ENCODE measurements at places on chromosomes 5 and 9.

GRCh38 chr5:75049456-75050351 is 2.7 kb downstream of the GCNT4 start:
- peak; percentile 76 for DNase-seq

DNA sequence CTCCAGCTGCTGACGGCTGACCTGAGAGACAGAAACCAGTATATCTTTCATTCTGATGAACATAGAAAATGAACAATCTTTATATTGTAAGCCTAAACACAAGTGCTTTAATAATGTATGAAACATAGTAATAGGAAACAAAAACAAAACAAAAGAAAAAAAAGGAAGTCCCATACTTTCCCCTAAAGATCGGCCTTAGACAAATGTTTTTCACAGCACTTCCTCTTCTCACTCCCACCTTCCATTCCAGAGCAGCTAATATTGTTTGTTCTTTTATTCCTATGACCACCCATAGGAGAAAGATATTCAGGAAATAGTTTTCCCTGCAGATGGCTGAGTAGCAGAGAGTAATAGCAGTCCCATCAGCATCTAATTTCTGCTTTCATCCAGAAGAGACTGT is 194.4 kb upstream of the SLC27A6 start:
- DNase-seq, result no peak

DNA sequence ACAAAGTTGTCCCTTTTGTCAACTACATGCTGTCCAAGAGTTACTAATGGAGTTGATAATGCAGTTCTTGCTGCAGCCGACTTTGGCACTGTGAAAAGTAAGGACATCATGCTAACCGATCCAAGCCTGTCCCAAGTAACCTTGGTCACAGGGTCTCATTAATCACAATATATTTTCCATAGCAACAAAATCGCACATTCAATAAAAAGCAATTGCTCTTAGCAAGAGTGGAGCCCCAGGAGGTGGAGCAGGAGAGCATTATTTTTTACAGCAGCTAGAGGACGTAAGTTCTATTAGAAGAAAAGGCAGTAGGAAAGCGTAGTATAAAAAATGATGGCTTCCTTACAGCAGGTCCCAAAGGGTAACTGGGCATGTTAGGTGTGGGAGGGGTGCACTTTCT is 570.3 kb downstream of the EBF1 start:
- DNase-seq, result no peak

GRCh38 chr9:116447934-116448333 is 239.2 kb upstream of the TRIM32 start:
- DNase-seq, result no peak

GRCh38 chr5:149581931-149582768 is 852 bp downstream of the ARHGEF37 start:
- DNase-seq, result no peak

DNA sequence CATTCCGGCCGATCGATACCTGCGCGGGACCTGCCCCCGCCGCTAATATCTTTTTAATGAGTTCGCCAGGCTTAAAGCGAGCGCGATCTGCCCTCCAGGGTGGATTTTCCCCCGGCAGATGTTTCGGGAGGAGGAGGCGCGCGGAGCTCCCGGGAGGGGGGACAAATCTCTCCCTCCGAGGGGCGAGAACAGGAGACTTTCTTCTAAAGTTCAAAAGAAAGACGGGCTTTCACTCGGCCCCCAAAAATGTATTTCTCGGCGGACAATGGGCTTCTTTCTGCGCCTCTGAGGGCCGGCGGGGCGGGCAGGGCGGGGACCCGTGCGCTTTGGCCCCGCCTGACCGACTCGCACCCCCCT is 4.1 kb upstream of the PRDM12 start:
- no peak for DNase-seq

GRCh38 chr5:181121675-181122561 is 9.1 kb downstream of the OR2V1 start:
- DNase-seq, result no peak

- DNase-seq, result no peak
Observed at GRCh38 chr5:123178683-123179082, 89.6 kb downstream of the PRDM6 start.

- no peak for DNase-seq
Observed at GRCh38 chr9:19239955-19240354, 9.5 kb downstream of the DENND4C start.

DNA sequence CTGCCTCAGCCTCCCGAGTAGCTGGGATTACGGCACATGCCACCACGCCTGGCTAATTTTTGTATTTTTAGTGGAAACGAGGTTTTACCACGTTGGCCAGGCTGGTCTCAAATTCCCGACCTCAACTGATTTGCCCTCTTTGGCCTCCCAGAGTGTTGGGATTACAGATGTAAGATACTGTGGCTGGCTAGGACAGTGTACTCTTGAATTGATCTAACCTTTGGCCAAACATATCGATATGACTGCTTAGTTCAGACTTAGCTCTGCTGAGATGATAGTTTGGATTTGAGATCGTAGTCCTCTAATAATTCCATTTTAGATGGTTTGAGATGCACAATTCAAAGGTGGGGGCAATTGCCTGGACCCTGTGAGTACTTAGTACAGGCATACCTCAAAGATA is 15.2 kb downstream of the TXNDC15 start:
- no peak for DNase-seq

GRCh38 chr5:61329550-61330128 is 2.4 kb upstream of the ZSWIM6 start:
- peak; percentile 22 for DNase-seq

DNA sequence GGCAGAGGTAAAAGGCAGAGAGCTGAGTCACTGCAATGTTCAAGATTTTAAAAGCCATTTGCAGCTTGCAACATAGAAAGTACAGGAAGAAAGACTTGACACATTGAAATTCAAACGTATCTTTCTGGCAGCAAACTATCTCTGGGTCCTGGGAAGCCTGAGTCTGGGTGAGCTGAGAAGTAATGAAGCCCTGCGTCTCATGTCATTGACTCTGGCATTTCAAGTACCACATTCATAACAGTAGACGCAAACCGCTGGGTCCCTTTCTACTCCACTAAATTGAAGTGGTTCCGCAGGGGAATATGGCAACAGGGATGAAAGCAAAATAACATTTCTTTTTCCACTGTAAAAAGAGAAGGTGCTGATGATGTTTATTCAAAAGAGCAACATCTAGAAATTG is 694.3 kb downstream of the BRINP1 start:
- no peak for DNase-seq

GRCh38 chr5:3258050-3258449 is 337.6 kb upstream of the IRX1 start:
- DNase-seq, result no peak

- no peak for DNase-seq
Observed at GRCh38 chr5:130995254-130995515, 169.9 kb downstream of the HINT1 start.

DNA sequence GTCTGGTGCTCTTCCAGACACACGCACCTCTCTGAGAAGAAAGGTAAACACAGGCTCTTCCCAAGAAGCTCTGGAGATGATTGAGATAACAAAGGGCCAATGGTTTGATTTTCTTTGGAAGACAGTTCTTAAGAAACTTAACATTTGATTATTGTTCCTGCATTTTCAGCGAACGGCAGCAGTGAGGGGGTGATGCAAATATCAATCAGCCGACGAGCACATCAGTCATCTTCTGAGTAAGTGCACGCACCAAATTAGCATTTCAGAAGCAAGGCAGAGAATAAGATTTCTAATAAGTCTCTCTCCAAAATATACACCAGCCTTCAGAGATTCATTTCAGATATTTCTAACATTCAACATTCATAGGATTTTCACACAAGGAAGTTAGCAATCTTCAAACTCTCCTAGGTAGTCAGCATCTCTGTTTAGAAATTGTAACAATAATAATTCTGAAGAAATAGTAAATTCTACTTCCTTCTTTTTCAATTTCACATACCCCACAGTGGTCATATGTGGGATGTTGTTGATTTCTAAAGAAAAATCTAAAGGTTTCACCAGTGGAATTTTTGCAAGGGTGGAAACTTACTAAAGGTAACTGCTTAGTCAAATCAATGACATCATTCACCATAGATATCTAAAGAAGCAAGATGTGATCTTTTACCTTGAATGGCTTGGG is 250.3 kb downstream of the SEC61B start:
- DNase-seq, result no peak

DNA sequence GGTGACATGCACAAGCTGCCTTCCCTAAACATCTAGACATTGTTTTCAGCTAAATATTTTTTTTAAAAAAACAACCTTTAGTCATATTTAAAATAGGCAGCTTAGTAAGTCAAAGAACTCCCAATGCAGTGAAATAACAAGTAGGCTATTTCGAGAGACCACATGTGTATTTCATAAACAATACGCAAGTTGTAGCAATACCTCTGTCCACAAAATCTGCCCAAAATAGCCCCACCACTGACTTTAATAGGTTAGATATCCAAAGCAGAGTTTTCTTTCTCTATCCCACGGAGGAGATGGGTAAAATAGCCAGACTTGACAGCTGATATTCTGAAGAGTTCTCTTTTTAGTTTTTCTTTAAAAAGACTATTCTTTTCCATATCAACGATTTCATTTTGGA is 1.2 kb downstream of the SLC24A2 start:
- DNase-seq, result no peak

GRCh38 chr5:35183556-35183955 is 46.7 kb downstream of the PRLR start:
- DNase-seq, result no peak

DNA sequence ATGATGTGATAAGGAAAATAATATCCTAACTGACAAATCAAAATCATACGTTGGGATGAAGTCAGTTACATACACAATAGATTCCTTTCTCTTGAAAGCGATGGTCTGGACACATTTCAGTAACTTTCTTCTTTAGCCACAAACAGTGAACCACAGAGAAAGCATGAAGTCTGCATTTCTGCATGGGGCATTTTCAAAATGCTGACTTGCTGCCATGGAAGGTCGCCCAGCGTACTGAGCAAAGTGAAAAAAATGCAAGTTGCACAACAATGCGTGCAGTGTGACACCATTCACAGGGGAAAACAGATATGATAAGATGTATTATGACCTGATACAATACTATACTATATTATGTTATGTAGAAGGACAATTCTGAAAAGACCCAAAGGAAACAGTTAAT is 146.3 kb downstream of the SNX18 start:
- DNase-seq, result no peak

DNA sequence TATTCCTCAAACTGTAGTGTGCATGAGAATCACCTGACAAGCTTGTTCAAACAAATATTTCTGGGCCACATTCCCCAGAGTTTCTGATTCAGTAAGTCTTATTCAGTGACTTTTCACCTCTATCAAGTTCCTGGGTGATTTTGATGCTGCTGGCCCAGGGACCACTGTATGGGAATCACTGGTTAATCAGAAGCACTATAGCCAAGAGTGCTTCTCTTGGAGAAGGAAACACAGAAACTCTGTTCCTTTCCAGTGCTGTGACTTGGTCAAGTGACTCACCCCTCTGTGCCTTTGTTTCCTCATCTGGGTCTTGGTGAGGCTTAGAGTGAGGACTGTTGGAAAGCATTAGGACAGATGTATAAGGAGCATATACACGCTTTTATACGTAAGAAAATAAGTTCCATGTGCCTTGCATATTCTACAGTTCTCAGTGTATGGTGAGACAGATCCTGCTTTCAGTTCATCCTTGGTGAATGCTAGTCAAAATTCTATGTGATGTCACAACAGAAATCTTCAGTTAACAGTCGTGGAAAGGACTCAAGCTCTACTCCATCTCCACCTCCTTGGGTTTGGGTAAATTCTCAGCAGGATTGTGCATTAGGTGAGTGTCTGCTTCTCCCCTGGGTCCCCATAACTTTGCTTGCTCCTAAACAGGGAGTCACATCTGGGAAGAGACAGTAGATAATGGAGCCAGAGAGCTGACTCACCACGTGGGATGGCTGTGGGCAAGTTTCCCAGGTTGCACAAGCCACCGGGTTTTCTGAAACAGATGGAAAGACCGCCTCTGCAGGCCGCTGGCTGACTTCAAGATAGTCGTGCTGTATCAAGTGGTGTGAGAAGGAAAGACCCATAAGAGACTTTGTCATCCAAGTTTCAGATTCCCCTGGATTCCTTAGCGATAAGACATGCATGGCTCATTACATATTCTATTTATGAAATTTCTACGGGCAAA is 117.0 kb downstream of the NXNL2 start:
- DNase-seq, result no peak

GRCh38 chr5:147093138-147093537 is 141.7 kb upstream of the STK32A start:
- DNase-seq, result no peak

GRCh38 chr9:84325347-84325973 is 15.1 kb downstream of the SLC28A3 start:
- no peak for DNase-seq

DNA sequence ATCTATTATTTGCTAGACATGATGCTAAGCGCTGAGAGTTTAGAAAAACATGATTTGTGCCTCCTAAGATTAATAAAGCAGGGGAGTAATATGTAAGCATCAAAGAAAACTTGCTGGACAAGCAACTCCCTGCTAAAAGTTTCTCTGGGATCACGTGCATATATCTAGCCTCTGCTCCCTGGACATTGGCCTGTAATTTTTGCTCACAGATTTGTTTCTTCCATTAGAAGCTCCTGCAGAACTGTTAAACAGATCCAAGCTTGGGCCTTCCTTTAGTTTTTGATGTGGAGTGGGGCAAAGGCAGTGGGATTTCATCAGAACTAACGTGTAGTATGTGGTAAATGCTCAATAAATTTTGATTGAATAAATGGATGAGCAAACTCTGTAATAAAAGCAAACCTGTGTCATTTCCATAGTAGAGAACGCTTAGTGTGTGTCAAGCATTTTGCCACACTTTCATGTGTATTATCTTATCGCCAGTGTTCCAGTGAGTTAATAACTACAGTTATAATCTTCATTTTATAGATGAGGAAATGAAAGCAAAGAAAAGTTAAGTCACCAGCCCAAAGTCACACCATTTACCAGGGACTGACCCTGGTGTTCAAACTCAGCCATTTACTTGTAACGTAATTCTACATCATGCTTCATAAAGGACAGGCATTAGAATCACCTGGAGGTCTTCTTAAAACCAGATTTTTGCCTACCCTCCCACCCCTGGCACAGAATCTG is 100.3 kb downstream of the PCSK5 start:
- no peak for DNase-seq

DNA sequence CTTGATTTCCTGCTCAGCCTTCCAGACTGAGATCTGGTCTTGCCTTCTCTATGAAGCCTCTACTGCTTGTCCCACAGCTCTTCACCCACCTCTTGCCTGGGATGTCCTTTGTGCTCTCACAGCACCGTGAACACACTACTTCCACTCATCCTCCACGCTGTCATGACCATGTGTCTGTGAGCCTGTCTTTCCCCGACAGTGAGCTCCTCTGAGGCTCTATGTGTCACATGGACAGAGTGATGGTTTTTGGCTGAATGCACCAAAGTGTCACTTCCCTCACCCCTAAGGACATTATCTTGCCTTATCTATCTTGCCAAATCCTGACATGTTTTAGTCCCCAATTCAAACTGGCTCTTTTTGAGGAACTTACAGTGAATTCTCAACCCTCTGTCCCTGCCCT is 11.3 kb downstream of the PHYKPL start:
- DNase-seq, result no peak

DNA sequence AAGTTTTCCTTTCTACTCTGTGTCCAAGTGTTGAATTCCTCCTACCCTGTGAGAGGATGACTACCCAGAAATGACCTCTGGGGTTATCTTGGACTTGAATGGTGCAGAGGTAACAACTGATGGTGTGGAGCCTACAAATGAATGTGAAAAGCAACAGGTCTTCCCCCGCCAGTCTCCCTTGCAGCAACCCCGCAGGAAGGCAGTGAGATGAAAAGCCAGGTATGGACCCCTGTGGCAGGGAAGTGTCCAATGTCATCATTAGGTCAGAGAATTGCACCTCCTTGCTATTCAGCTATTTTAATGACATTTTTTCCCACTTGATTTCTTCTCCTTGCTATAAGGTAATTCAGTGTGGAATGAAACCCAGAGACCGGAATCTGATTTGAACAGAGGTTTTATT is 58.5 kb downstream of the MAT2B start:
- no peak for DNase-seq

GRCh38 chr5:158812408-158812807 is 287.3 kb downstream of the EBF1 start:
- peak; percentile 42 for DNase-seq

Data from CD4-positive, alpha-beta T cell treated with Interleukin-17A for 1 hour (primary cell).